Suprapubic skin (tissue), 4 donors: ENCODE measurements at places on chromosomes 5 and 9. TPM values are rescaled to one million over a fixed set of nuclear protein-coding genes. Genes with fewer than 3 reads are reported as not detected.

DNA sequence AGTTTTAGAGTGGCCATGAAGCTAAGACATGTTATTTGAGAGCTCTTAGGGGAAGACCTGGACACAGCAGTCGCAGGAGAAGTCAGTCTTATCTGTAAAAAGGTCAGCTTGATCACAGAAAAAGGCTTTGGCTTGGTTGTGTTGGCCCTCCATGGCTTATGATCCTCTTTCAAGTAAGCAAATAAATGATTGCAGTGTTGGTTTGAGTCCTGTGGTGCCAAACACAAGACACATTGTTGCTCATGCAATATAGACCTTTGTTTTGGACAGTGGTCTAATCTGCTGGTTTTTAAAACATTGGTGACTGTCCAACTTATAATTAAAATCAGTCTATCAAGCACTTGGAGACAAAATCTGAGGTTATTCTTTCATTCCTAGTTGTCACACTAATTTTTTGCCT lies 54.0 kb downstream of the DOCK8 start:
- no peak for DNase-seq

Gene PCDHAC2
- total RNA-seq, result not detected

- DNase-seq, result no peak
Observed at GRCh38 chr5:40778133-40778532, 20.0 kb downstream of the PRKAA1 start.

Gene TTC39B
- 55.3 TPM for total RNA-seq

Gene ADCY2
- 2.6 TPM for total RNA-seq

GRCh38 chr9:25602400-25603044 lies 75.7 kb downstream of the TUSC1 start:
- no peak for DNase-seq

GRCh38 chr9:37913480-37914153 lies 9.7 kb upstream of the SLC25A51 start:
- DNase-seq, result peak; percentile 84
